ENCODE measurements at places on chromosomes 6 and 20. TPM values are rescaled to one million over a fixed set of nuclear protein-coding genes. Genes with fewer than 3 reads are reported as not detected.

- no peak for DNase-seq
These were observed 25.3 kb upstream of the TOP1 start for GRCh38 chr20:41003143-41003935.

DNA sequence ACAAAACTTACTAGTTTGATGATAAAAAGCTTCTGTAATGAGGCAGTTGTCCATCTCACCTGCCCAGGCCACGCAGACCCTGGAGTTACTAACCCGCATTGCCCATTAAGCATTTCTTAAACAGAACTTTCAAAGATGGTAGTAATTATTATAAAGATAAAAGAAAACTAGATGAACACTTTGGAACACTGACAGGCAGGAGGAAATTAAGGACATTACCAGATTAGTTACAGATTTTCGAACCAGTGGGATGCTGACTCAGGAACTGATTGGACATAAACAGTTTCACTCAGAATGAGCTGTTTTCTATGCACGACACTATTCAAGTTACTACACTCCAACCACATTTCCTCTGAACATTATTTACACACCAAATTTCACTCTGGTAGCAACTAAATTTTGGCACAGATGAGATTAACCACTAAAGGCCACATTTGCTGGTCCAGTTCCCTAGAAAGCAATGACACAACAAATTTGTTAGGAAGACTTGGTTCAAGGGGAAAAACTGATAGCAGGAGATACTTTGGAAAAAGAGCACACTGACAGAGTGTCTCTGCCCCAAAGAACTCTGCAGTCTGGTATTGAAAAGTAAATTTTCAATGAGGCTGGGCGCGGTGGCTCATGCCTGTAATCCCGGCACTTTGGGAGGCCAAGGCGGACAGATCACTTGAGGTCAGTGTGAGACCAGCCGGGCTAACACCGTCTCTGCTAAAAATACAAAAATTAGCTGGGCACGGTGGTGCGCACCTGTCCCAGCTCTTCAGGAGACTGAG is 3.0 kb downstream of the ROMO1 start:
- DNase-seq, result no peak

Gene CD40
- polyA plus RNA-seq, result 6.8 TPM

GRCh38 chr6:29736563-29736962 is 13.3 kb downstream of the HLA-F start:
- no peak for DNase-seq

GRCh38 chr20:31568041-31568731 is 36.9 kb upstream of the ID1 start:
- no peak for DNase-seq

Gene VWA7
- polyA plus RNA-seq, result 2.1 TPM

Gene COX4I2
- 8.1 TPM for polyA plus RNA-seq

- no peak for DNase-seq
These were observed 1.9 kb downstream of the PLCB1 start for GRCh38 chr20:8133851-8134451.

Gene SNAI1
- 6.0 TPM for polyA plus RNA-seq

GRCh38 chr20:51193066-51193772 is 170.3 kb upstream of the KCNG1 start:
- no peak for DNase-seq

Gene TRMT11
- polyA plus RNA-seq, result 18.0 TPM

Gene SPTLC3
- polyA plus RNA-seq, result 4.8 TPM

DNA sequence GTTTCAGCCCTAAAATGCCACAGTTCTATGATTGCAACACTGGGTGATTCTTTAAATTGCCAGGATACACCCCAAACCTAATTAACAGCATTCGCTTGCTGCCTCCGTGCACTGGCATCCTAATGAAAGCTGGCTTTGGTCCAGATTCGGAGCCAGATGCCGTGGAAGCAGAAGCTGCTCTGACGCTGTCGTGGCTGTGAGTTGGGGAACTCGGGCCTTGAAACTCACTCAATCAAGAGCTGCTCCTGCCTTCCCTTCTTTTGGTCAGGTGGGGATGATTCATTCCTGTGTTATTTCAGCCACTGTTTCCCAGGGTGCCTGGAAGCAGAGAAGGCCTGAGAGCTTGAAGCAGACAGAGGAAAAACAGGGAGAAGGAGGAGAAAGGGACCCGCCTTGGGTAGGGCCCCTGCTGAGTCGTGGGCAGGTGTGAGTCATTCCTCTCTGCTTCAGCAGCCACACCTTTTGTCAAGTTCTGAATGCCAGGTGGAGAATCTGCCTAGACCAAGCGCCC is 36.2 kb upstream of the DSP start:
- DNase-seq, result peak; percentile 18
